ENCODE measurements at places on chromosomes 12 and 14.
A peak's percentile ranks its signal among the peaks of the same experiment; 100 is the strongest.

- no peak for DNase-seq
Measured at GRCh38 chr12:26935636-26936378, 2.0 kb downstream of the INTS13 start.

DNA sequence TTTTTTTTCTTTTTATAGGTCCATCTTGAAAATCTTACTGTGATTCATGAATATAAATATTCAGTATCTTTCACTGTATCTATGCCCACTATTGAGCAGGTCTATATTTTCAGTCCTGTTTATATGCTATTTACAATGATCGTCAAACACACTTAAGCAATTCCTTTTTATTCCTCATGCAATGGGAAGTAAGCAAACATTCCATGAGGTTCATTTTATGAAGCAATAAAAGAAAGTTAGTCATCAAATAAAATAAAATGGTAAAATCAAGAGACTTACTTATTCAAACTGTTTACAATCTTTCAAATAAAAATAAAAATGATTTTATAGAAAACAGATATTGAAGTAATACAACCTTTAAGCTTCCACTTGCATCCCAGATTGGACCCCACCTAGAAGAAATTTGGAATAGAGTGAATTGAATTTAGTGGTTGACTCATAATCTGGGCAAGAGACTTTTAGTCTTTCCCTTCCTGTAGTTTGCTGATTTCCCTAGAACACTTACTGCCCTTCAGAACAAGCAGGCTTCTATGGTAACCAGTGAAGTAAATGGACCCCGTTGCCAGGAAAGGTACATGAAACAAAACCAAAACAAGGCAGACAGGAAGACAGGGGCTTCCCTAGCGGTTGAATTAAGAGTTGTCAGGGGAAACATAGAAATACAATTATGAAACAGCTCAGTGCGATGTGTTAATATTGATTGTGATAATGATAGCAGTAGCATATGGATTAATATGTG is 241.0 kb upstream of the ATP2B1 start:
- peak; percentile 21 for DNase-seq

- DNase-seq: no peak
Measured at GRCh38 chr14:72366619-72367018, 434.4 kb downstream of the RGS6 start.

- no peak for DNase-seq
Measured at GRCh38 chr12:113069149-113069548, 12.6 kb downstream of the DTX1 start.

All from T1000 (cell line).